Natural killer cell (primary cell): ENCODE measurements at places on chromosomes 1 and 21.

DNA sequence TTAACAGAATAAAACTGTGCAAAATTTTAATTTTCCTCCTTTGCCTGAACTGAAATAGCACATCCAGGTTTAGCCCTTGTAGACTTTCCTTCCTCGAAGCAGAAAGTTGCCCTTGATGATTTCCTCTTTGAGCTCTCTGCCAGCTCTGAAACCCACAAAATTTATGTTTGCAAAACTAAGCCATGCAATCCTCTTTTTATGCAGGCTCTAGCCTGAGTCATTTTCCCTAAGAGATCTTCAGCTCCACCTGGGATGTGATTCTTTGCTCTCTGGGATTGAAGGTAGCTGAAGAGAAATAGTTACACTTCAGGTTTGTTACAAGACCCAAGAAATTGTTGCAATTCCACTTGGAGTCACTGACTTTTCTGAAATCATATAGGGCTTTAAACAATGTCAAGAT is 1.4 kb upstream of the F3 start:
- DNase-seq: no peak

DNA sequence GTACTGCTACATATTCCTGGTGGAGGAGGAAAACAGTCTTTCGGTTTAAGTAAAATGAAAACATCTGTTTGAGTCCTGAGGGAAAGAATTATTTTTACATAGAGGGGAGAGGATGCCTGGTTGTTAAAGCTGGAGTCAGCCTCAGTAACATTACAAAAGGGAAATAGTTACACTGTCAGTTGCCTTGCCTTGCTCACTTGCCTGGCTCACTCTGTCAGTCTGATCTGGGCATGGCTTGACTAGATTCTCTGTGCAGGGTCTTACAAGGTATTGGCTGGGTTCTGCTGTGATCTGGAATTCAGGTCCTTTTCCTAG is 8.4 kb upstream of the UBE2U start:
- no peak for DNase-seq

GRCh38 chr1:87979079-87979478 is 650.4 kb downstream of the LMO4 start:
- DNase-seq: no peak

DNA sequence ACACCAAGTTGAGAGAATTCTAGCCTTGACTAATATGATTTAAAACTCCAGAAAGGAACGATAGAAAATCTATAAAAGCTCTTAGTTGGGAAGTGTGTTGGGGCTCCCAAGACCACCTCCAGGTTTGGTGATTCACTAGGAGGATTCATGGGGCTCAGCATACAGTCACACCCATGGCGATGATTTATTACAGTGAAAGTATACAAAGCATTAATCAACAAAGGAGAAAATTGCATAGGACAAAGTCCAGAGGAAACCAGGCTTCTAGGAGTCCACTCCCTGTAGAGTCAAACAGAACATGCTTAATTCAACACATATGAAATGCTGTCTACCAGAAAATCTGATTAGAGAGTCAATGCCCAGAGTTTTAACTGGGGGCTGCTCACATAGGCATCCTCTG is 4.8 kb downstream of the CDCA8 start:
- no peak for DNase-seq

GRCh38 chr21:41974752-41975053 is 20.9 kb upstream of the C2CD2 start:
- no peak for DNase-seq

GRCh38 chr1:117928881-117929342 is 509 bp downstream of the GDAP2 start:
- peak; percentile 56 for DNase-seq

DNA sequence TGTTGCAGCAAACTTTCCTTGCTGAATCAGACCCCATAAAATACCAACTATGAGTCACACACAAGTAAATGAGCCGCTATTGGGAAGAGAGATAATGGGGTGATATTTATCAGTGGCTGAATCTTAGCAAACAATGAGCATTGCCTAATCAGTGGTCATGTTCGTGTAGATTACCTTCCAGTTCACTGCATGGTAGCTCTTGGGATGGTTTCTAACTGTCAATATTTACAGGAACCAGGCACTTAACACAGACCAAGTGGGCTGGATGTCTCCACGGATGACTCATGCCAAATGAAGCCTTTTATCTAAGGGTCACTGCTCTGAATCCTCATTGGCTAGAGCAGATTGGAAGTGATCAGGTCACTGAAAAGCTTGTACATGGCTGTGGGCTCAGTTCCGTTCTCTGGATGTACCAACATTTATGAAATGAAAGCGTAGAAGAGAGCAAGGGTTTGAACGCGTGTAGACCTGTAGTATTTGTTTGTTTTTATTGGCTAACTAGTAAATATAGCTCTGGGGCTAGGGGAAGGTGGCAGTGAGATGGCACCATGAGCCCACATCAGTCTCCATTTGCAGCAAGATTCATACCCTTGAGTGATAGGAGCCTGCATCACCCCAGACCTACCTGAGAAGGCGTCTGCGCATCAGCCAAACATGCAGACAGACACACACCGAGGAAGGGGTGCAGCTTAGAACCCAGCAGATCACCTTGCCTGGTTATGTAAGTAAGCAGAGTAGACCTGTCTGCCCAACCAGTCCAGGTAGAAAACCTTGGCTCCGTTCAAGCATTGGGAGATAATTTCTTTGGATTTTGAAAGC is 153.3 kb downstream of the TOMM20 start:
- no peak for DNase-seq

- no peak for DNase-seq
These were observed 69.9 kb upstream of the PRMT6 start for GRCh38 chr1:106986603-106987002.

GRCh38 chr21:42397746-42398394 is 2.0 kb upstream of the TMPRSS3 start:
- DNase-seq: peak; percentile 48

- DNase-seq: no peak
These were observed 144.2 kb downstream of the SYT2 start for GRCh38 chr1:202565890-202566602.
